ENCODE measurements at places on chromosomes 16 and 17. TPM values are rescaled to one million over a fixed set of nuclear protein-coding genes. Genes with fewer than 3 reads are reported as not detected.

DNA sequence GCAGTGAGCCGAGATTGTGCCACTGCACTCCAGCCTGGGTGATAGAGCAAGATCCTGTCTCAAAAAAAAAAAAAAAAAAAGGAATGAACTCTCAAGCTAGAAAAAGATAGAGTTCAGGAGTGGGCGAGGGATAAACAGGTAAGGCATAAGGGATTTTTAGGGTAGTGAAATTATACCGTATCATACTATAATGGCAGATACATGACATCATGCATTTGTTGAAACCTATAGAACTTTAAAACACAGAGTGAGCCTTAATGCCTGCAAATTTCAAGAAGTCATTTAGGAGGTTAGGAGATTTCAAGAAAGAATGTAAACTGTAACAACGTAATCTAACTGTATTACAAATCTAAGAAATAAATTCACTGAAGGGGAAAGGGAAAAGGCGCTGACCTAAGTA, 20.4 kb downstream of the SKAP1 start:
- no peak overlapping the region for H3K4me3 ChIP-seq
- no peaks in the 10 kb centered on the region for H3K4me1 ChIP-seq
- no peak for DNase-seq

DNA sequence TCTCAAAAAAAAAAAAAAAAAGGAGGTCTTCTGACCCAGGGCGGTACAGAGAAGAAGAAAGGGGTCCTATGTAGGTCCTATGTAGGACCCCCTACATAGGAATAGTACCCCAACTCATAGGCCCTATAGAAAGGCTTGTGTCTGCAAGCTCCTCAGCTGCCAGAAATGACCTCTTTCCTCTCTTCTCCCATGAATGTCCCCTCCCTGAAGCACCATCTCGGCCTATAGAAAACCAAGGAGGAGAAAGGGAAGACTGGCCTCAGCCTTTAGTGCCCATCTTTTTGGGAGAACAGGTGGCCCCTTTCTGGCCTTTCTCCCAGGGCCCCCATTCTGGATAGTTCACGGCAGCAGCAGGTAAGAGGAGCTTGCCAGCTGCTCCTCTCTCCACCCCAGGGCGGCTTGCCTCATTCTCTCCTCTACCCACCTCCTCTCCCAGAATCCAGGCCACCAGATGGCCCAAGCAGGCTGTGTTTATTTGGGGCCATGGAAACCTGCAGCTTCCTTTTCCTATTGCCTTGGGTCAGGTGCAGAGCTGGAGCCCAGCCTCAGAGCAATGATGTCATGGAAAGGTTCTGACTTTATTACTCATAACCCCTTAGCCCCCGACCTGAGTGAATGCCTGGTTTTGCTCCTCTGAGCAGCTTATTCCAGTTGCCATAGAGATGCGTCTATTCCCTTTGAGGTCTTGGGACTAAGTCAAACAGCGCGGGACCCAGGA, 1.6 kb upstream of the MRPL58 start:
- no peak overlapping the region for H3K4me3 ChIP-seq
- no peaks in the 10 kb centered on the region for H3K36me3 ChIP-seq
- peaks cover 32% of the 10 kb centered on the region for H3K4me1 ChIP-seq

DNA sequence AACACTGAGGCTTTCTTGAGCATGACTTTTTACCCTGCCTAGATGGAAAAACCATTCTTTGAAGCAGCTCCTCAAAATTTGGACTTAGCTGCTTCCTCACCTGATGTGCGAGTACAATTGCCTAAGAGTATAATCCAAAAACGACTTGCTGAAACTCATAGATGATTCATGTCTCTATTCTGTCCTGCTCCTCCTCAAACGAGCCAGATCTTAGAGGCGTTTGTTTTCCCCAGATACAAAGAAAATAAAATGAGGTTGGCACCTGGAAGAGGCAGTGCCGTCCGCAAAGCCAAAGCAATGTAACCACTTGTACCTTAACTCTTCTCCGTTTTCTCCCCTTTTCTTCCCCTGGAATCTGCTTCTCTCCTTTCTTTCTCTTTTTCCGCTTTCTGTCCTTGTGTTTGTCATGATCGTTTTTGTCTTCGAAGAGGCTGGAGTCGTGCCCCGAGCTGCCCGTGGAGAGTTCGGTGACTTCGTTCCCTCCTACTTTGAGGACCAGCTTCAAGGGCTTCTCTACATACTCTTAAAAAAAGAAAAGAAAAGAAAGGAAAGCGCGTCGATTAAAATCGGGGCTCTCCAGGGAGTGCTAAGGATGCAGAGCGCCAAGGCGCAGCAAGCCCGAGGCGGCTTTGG, 895 bp downstream of the BRD7 start:
- peak overlapping the region; percentile 93 for H3K4me3 ChIP-seq
- H3K4me1 ChIP-seq, result peaks cover 40% of the 10 kb centered on the region
- peaks cover 23% of the 10 kb centered on the region for H3K36me3 ChIP-seq
- no peaks in the 10 kb centered on the region for H3K27me3 ChIP-seq

Gene NXPH3
- 1.3 TPM for total RNA-seq

DNA sequence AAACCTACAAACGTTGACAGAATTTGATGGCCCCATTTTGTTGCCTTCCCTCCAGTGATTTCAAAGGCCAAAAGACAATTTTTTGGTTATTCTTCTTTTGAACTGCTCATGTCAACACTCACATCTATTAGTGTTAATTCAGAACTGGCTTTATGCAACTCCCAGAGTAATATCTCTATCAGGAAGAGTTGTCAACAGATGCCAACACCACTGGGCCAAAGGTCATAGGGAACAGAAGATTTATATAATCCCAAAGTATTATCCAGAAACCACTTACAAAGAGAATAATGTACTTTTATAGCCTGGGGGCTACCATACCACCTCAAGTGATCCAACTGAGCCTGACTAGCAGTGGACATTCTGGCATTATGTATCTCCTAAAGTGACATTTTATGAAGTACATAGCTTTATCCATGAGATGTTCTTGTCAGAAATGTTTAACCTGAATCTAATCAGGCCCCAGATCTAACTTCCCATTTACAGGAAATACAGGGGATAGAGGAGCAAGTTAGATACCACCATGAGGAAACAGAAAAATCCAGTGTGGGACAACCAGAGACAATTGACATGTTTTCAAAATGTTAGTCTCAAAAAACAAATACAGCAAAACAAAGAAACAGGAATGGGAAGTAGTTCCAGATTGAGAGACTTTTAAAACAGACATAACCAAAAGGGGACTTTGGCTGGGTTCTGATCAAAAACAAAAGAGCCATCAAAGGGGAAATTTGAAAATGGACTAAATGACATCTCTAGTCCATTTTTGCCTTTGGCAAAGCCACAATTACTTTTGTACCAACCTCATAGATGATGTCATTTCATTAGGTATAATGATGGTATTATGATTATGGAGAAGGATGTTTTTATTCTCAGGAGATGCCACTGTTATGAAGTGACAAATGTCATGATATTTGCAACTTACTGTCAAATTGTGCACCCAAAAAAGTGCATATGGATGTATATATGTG, 18.5 kb downstream of the FAM117A start:
- H3K36me3 ChIP-seq, result no peaks in the 10 kb centered on the region
- no peak for DNase-seq
- H3K4me3 ChIP-seq, result no peak overlapping the region
- no peaks in the 10 kb centered on the region for H3K27me3 ChIP-seq
- H3K27ac ChIP-seq, result no peak overlapping the region

Gene SMTNL2
- not detected for total RNA-seq

GRCh38 chr16:1354815-1355540, 3.2 kb downstream of the GNPTG start:
- H3K4me1 ChIP-seq, result peaks cover 52% of the 10 kb centered on the region
- H3K27me3 ChIP-seq, result no peaks in the 10 kb centered on the region
- no peak overlapping the region for H3K4me3 ChIP-seq
- no peak for DNase-seq

- no peak for DNase-seq
- H3K27ac ChIP-seq, result no peak overlapping the region
- H3K4me3 ChIP-seq, result no peak overlapping the region
- no peaks in the 10 kb centered on the region for H3K27me3 ChIP-seq
These were observed 36.9 kb downstream of the PIPOX start for GRCh38 chr17:29079887-29080286.

DNA sequence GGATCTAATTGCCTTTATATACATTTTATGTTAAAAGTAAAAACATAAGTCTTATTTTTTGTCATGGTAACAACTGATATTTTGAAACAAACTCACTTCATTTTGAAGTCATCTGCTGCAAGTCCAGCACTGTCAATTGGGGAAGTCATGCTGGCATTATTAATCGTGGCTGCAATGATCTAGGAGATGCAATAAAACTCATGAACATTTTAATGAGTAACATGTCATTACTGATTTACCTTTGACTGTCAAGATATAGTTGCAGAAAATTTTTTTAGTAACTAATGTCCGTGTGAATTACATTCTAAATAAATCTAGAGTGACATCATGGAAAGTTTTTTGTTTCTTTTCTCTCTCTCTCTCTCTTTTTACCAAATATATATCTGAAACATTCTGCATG, 17.3 kb upstream of the KRT24 start:
- no peak for DNase-seq
- H3K4me3 ChIP-seq, result no peak overlapping the region
- H3K36me3 ChIP-seq, result no peaks in the 10 kb centered on the region
- H3K27me3 ChIP-seq, result no peaks in the 10 kb centered on the region

All from suprapubic skin (tissue), 4 donors.